ENCODE measurements at places on chromosomes 2 and 18. TPM values are rescaled to one million over a fixed set of nuclear protein-coding genes. Genes with fewer than 3 reads are reported as not detected.

The EPAS1 gene
- 41.5 TPM for total RNA-seq

The SCN3A gene
- 3.1 TPM for total RNA-seq

The ABI2 gene
- total RNA-seq = 24.3 TPM

The KCNJ3 gene
- not detected for total RNA-seq

The SULT1C2 gene
- total RNA-seq = 0.27 TPM

The KIAA2012 gene
- not detected for total RNA-seq

The DOK1 gene
- total RNA-seq = 11.4 TPM

The PRKAG3 gene
- 0.41 TPM for total RNA-seq

The GAREM2 gene
- 0.57 TPM for total RNA-seq

The RAB6C gene
- not detected for total RNA-seq

The CIDEA gene
- total RNA-seq = not detected

The BOLA3 gene
- 10.2 TPM for total RNA-seq

The C2orf15 gene
- not detected for total RNA-seq

The NT5DC4 gene
- total RNA-seq = not detected

All from fibroblast of the aortic adventitia (primary cell).